H7 (cell line): ENCODE measurements at places on chromosomes 5 and 9.

- DNase-seq = no peak
Observed at GRCh38 chr5:14109041-14109747, 33.9 kb upstream of the TRIO start.

DNA sequence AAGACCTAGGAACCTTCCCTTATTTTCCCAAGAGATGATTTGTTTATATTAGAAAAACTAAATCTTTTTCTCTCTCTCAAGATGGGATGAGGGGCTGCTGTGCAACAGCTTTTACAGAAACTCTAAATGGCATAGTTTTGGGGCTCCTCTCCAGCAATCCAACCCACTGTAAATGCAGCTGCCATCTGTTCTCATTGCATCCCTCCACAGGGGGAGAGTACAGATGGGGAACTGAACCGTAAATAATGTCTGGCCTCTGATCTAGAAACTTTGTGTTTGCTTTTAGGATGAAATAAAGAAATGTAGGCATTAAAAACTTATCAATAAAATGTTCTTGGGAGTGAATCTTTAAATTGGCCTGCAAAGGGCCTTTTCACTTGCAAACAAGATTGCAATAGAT is 291.4 kb downstream of the MCTP1 start:
- DNase-seq = no peak

DNA sequence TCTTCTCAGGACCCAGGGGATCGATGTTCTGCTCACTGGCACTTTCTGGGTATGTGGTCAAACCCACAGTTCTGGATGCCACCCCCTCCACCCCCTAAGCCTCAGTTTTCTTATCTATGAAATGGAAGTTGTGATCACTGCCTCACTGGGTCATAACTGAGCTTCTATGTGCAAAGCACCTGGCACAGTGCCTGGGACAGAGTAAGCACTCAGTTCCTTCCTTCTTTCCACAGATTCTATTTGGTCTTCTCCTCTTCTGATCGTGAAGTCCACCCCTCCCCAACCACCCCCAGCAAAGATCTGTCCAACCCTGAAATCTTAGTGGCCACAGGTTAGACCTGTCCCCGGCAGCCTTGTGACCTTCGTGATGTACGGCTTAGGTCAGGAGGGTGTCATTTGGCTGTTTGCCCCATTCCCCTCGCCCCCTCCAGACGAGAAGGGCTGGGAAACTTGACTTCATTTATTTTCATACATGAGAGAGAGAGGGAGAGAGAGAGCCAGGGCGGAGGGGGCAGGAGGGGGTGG is 181.4 kb downstream of the FGF18 start:
- no peak for DNase-seq

DNA sequence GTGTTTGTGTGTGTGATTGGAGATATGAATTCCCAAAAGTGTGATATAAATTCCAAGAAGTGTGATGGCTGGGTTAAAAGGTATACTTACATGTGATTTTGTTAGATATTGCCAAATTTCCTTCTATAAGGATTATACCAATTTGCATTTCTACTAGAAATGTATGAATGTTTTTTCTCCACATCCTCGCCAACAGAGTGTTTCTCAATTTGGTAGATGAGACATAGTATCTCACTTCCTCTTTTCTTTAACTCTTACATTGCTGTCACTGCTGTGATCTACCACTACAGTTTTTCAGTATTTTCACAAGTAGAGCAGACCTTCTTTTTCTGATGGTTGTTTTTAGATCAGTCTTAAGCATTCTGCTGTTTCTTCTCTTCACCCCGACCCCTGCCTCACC is 111.3 kb downstream of the FER start:
- DNase-seq = no peak

DNA sequence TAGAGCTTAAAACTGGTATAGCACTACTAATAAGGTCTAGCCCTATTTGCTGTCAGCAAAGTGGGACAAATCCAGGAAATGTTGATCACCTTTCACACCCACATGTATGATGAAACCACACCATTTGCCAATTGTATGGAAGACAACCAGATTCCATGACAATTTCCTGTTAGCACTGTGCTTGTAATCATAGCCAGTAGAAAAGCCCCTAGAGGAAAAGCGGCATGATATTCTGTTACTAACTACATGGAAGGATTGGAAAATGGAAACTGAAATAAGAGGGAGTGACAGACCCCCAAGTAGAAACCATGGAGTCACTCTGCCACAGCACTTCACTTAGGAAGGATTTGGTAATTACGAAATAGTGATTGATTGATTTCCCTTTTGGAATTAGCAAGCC is 923 bp downstream of the SPATA6L start:
- DNase-seq = no peak

GRCh38 chr5:1445313-1445688 is at the start of gene SLC6A3:
Gene SLC6A3 (minus strand): TSS chr5:1445440. CDS start chr5:1443197, 2,243 bp downstream.
- peak; percentile 98 for DNase-seq

GRCh38 chr9:76835571-76836283 is 70.2 kb downstream of the PRUNE2 start:
- DNase-seq = no peak

- no peak for DNase-seq
Observed at GRCh38 chr5:15495026-15495425, 5.0 kb upstream of the FBXL7 start.

- DNase-seq = peak; percentile 43
Observed at GRCh38 chr9:132141948-132142594, 19.8 kb upstream of the NTNG2 start.

GRCh38 chr9:6757132-6757455 is 679 bp upstream of the KDM4C start:
- DNase-seq = peak; percentile 66

DNA sequence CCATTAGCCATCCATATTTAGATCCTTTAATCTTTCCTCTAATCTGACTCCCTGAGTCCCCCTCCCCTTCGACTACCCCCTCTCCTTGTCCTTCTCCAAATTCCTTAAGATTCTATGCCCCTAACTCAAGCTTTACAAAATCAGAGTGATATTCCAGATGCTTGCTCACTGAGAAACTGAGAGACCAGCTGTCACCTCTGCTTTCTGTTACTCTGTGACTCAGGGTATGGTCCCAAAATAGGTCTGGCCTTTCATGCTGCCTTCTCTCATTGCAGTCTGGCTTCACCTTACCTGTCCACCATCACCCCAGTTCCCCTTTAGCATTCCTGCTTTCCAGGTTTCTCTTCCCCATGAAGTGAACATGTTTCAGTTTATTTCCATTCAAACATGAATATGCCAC is 383.3 kb upstream of the SLC30A5 start:
- DNase-seq = no peak

DNA sequence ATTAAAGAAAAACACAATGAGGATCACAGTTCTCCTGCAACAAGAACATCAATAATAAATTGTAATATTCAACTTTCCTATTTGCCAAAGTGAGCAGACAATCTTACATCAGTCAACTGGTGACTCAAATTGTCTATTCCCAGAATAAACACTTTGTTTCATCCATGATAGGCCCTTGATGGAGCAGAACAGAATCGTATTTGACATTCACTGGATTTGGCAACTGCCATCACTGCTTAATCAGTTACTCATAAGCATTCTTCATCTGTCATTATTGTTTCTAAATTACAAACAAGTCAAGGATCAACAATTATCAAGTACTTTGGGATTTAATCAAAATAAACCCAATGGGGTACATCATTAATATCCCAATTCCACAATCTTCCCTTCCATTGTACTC is 398.4 kb downstream of the GABRG2 start:
- no peak for DNase-seq

- no peak for DNase-seq
Observed at GRCh38 chr9:134178394-134178767, 14.0 kb upstream of the RNU6ATAC start.

- DNase-seq = no peak
Observed at GRCh38 chr5:132591145-132591544, 34.4 kb downstream of the RAD50 start.

- peak; percentile 2 for DNase-seq
Observed at GRCh38 chr5:154514331-154514730, 36.3 kb upstream of the HAND1 start.

- DNase-seq = no peak
Observed at GRCh38 chr9:91391412-91391811, 29.7 kb upstream of the AUH start.

GRCh38 chr5:10564838-10565784 is 1.2 kb downstream of the ANKRD33B start:
- DNase-seq = peak; percentile 79

DNA sequence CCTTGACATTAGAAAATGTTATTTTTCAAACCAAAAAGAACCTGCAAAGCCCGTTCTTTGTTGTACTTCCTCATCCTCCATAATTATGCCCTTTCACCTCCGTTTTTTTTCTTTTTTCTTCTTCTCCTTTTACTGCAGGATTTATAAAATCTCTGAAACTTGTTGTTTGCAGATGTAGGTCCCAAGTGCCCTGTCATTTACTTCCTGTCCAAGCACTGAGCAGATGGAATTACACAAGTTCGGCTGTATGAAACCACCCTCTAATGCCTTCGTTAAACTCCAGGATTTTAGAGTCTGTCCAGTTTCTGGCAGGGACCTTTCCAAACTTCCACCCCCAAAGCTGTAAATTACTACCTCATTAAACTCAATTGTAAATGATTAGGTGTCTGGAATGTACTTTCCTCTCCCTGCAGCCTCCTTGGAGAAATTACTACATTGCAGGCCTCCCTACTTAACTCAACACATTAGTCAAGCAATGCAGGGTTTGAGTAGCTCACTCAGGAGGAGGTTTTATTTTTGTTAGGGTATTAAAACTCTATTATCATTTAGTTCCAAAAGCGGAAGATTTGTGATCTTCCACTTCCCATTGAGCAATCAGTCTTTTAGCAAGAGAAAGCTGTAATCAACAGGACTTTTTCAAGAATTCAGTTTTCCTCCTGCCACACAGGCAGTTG is 125.6 kb upstream of the LPAR1 start:
- DNase-seq = no peak

GRCh38 chr9:92004045-92004392 is 54.0 kb upstream of the ROR2 start:
- DNase-seq = peak; percentile 64

GRCh38 chr5:135662683-135663082 is 83.9 kb upstream of the CXCL14 start:
- peak; percentile 45 for DNase-seq

- no peak for DNase-seq
Observed at GRCh38 chr9:83477120-83477519, 61.1 kb downstream of the FRMD3 start.

GRCh38 chr9:16335788-16336580 is 534.5 kb downstream of the BNC2 start:
- no peak for DNase-seq

- DNase-seq = no peak
Observed at GRCh38 chr9:95980262-95981125, 105.0 kb downstream of the ERCC6L2 start.

GRCh38 chr9:136363949-136364748 is 605 bp upstream of the DNLZ start:
- no peak for DNase-seq

DNA sequence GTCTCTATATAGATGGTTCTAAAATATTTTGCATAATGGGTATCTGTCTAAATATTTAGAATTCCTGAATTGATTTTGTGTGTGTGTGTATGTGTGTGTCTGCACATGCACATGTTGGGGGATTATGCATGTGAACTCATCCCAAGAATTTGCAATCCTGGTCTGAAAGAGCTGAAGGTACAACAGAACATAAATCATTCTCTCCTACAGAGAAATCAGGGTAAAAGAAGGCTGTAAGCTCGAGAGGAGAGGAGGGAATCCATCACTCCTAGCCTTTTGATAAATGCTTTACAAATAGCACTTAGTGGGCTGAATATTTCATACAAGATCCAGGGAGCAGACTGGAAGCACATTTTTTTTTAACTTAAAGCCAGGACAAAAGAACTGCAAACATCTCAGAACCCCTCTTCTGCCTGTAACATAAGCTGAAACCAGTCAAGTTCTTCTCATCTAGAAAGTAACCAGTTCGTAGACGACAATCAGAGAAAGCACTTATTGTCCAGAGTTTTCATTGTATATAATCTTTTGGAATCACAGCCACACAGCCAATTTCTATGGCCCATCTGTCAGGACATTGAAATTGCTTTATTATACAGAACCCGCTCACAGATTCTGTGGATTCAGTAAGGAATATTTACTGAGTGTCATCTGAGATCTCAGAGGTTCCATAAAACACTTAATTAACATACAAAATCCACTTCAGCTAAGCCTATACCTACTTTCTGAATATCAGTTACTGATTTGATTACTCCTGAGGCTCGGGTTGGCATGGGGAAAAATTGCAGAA is 541.4 kb upstream of the ZNF462 start:
- DNase-seq = no peak

GRCh38 chr5:43851741-43852140 is 248.8 kb downstream of the NNT start:
- DNase-seq = no peak

DNA sequence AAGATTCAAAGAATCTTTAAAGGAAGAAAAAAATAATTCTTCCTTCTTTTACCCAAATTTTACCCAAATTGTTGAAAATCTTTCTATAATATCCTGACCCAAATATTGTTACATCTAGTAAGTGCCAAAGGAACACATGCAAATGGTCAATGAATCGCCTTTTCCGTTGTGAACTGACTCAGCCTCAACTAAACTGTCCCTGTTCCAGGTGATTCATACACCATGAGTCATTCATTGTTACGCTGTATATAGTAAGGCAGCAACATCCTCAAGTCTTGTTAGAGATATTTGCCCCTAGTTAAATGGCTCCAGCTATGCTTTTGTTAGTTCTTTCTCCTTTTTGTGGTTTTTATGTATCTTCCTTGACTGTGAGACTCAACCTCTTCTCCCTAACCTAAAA is 9.7 kb downstream of the PTGER4 start:
- DNase-seq = no peak

- DNase-seq = no peak
Observed at GRCh38 chr5:72599519-72600370, 92.5 kb upstream of the ZNF366 start.

DNA sequence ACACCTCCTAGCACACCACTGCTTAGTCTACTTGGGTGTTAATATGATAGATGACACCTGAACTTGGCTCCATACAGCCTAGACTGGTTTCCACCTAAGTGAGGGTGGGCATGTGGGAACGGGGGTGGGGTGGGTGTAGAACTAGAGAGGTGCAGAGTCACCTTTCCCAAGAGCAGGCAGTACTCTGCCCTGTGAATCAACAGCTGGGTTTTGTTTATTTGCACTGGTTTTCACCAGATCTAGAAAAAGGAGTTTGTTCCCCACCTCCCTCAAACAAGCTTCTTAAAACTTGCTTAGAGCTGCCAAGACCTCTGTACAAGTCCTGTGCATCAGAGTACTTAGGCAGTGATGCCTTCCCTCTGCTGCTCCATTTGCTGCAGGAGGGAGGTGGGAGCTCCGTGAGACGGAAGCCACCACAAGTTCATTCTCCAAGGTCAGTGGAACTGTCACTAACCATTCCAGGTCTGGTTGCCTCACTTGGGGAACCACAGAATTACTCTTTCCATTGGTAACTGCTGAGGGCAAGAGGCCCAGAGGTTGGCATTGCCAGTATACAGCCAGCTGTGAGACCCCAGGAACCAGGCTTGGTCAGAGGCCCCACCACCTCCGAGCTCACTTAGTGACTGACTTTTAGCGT is 163.5 kb downstream of the NR3C1 start:
- no peak for DNase-seq

- DNase-seq = no peak
Observed at GRCh38 chr9:5554254-5554653, 43.9 kb downstream of the PDCD1LG2 start.
